Skeletal muscle tissue (tissue), 5 donors: ENCODE measurements at places on chromosomes 6 and 20. TPM values are rescaled to one million over a fixed set of nuclear protein-coding genes. Genes with fewer than 3 reads are reported as not detected.

The SUMO4 gene
- 0.52 TPM for total RNA-seq

The GLP1R gene
- total RNA-seq, result not detected

The TNNC2 gene
- 2,844 TPM for total RNA-seq

The HLA-DRB5 gene
- 14.6 TPM for total RNA-seq

The ENPP5 gene
- total RNA-seq, result 3.7 TPM

The RAB32 gene
- 35.5 TPM for total RNA-seq

The SHLD1 gene
- total RNA-seq, result 12.5 TPM

The LRP11 gene
- total RNA-seq, result 15.7 TPM

The MYLK2 gene
- total RNA-seq, result 21.9 TPM

The DDX39B gene
- total RNA-seq, result 436 TPM

The TCF21 gene
- total RNA-seq, result not detected

The MYO6 gene
- 3.7 TPM for total RNA-seq

The LAMA4 gene
- total RNA-seq, result 248 TPM

The GPLD1 gene
- total RNA-seq, result 2.6 TPM

The SLC22A2 gene
- not detected for total RNA-seq

The MICAL1 gene
- 32.4 TPM for total RNA-seq

The GJA10 gene
- not detected for total RNA-seq

The BFSP1 gene
- 1.0 TPM for total RNA-seq

The SLC22A16 gene
- total RNA-seq, result 1.0 TPM

The MCUR1 gene
- 4.7 TPM for total RNA-seq

The SMLR1 gene
- total RNA-seq, result not detected

The SPEF1 gene
- not detected for total RNA-seq

The GMPR gene
- 26.1 TPM for total RNA-seq

The BMP5 gene
- 11.5 TPM for total RNA-seq

The NINL gene
- total RNA-seq, result 5.7 TPM

The TP53TG5 gene
- total RNA-seq, result not detected

The BTNL2 gene
- total RNA-seq, result not detected

The LGSN gene
- not detected for total RNA-seq

The SIRPB1 gene
- 3.7 TPM for total RNA-seq
